ENCODE measurements at places on chromosomes 5 and 9.

- no peak for DNase-seq
Measured at GRCh38 chr5:62742207-62742606, 163.6 kb downstream of the LRRC70 start.

DNA sequence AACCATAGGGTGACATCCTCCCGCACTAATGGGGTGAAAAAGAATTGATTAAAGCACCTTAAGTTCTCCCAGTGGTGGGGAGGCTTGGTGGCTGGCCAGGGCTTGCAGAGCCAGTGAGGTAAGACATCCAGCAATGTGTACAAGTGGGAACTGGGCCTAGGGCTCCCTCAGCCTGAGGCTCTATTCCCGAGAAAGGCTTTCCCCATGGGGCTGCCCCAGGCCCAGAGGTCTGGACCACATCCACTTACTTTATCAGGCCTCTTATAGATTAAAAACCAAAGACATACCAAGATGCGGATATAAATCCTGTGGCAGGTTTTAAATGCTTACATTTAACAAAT, 35.3 kb downstream of the C5orf15 start:
- no peak for DNase-seq

- DNase-seq = no peak
Measured at GRCh38 chr5:176832162-176832561, 21.8 kb downstream of the UNC5A start.

- no peak for DNase-seq
Measured at GRCh38 chr5:171689853-171690417, 95.7 kb upstream of the SMIM23 start.

- DNase-seq = no peak
Measured at GRCh38 chr5:93117751-93118531, 463.1 kb downstream of the NR2F1-AS1 start.

Measured in effector memory CD4-positive, alpha-beta T cell (primary cell).